ENCODE measurements at places on chromosomes 12 and 14.

DNA sequence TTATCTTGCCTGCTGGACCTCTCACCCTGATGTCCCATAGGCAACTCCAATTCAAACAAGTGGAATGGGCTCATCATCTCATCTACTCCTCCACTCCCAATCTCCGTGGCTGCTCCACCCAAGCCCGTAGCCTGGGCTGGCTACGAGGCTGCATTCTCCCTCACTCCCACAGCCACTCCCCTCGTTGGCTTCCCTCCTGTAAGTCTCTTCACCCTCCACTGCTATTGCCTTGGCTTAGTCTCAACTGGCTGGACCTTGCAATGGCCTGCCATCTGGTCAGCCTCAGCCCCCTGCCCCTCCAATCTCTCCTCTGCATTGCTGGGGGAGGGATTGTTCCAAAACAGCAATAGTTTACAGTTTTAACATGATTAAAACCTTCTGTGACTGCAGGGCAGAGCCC, 44.4 kb upstream of the PELI2 start:
- no peak for DNase-seq

DNA sequence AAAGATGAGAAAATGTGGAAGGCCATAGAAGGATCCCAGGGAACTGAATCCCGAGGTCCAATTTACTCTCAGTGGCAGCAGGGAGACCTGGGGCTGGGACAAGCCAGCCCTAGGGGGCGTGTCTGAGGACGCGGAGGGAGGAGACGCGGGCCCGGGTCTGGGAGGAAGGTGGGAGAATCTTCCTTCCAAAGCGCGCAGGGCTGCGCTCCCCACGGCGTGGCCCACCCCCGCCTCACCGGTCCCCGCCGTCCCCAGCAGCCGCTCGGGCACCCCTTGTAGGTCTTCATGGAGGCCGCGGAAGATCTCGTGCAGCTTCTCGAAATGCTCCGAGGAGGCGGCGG, 323 bp downstream of the VTI1B start:
- DNase-seq, result peak; percentile 66

DNA sequence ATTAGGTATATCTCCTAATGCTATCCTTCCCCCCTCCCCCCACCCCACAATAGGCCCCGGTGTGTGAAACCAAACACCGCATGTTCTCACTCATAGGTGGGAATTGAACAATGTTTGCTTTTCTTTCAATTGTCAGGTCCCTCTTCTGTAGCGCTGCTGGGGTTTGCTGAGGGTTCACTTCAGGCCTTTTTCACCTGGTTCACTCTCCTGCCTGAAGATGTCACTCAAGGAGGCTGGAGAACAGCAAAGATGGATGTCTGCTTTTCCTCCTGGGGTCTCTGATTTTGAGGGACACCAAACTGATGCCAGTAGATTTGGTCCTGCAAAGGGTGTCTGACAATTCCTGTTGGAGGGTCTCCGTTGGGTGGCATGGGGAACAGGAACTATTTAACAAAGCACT, 35.8 kb downstream of the KLRK1 start:
- DNase-seq, result no peak

DNA sequence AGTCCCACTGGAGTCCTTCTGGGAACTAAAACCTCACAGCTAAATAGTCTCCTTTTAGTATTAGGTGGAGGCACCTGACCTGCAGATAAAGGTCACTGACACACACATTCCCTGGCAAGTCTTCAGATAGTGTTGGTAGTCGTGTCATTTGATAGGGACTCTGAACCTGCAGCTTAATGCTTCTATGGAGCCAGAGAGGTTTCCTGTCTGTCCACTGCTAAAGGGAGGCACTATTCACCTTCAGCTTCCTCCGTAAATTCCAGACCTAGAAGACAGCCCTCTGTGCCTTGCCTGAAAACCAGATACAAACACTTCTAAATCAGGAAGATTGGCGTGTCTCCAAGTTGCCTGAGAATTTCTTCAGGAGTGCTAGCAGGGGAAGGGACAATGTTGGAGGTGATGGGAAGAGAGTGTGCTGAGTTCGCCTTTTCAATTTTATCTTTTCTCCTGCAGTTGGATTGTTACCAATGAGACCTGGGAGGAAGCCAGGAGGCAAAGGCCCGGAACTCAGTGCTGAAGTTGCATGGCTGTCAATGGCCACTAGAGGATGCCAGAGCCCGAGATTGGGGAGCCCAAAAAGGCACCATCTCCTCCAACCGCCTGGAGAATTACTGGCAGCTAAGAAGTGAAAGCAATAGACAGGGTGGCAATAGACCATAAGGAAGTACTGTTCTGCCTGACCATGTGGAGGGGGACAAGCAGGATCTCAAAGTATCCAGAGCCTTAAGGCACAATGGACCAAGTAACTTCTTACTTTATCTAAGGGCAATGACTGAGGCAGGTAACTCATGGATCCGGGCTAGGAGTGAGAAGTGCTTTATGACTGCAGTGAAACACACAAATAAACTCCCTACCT, 81.6 kb upstream of the SCAF11 start:
- DNase-seq, result peak; percentile 64

GRCh38 chr12:113929312-113929989, 36.7 kb downstream of the RBM19 start:
- DNase-seq, result no peak

DNA sequence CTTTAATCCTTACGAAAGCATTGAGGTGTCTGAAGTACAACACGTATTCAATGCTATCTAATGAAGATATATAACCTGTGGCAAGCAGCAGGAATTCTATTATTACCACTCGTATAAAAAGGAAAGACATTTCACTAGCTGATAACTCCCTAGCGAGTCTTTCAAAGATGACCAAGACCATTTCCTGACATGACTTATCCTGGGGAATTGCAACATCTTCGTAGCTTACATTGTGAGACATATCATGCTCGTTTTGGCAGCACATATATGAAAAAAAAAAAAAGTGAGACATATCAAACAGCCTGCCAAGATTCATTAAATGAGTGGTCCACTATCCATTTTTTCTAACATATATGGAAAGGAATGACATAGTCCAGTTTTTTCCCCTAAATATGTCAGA, 337.0 kb downstream of the FSCB start:
- no peak for DNase-seq

DNA sequence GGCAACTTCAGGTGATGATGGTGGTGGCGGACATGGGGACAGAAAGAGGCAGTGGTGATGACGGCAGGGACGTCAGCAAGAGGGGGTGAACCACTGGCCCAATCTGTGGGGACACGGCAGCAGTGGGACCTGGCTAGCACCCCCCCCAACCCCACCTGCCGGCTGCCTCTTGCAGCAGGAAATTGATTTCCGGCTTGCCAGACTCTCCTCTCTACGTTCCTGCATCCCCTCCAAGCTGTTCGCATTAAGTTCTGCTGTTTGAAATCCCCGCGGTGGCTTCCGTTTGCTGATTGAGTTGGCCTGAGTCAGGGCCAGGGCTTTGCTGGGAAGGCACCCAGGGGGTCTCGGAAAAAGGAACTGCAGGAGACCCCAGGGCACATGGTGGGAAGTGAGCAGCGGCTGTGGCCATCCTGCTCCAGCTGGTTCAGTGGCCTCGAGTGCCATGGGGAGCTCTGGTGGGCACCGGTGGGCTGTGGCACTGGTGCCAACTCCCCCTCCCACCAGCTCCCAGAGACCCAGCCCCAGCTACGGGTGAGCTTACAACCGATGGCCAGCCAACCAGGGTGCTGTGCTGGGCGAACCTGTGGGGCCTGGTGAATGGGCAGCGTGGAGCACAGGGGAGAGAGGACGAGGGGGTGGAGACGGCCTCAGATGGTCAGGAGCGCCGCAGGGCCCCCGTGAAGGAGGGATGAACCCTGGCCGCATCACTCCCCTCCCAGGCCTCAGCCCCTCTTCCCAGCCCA, 14.6 kb upstream of the NUDT14 start:
- DNase-seq, result peak; percentile 69

DNA sequence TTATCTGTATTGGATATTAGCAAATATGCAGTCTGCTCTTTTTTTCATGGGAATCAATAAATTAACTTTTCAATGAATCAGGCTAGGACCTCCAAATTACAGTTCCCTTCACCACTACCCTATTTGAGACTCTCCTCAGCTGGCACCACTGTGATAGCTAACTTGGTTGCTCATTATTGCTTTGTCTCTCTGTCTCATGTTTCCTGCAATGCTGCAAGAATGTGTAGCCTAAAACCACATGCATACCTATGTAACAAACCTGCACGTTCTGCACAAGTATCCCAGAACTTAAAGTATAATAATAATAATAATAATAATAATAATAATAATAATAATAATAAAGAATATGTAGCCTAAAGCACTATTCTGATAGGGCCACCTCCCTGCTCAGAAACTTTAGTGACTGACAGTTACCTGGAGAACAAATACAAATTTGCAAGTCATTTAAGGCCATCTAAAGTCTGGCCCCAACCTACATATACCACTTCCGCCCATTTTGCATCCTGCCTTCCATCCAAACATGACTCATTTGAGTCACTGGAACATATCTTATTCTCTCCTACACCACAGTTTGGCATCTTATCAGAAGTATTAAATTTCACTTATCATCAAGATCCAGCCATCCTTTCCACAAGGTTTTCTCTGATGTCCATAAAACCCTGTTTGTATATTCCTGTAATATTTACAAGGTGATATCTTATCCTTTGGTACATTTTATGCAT, 215.1 kb downstream of the LRRK2 start:
- DNase-seq, result no peak

- no peak for DNase-seq
Observed at GRCh38 chr12:98280152-98280551, 235.2 kb upstream of the TMPO start.

- DNase-seq, result peak; percentile 89
Observed at GRCh38 chr14:89221109-89221810, 195.8 kb downstream of the FOXN3 start.

GRCh38 chr14:61179061-61179690, 102.0 kb downstream of the TMEM30B start:
- DNase-seq, result peak; percentile 59

- peak; percentile 78 for DNase-seq
Observed at GRCh38 chr12:66132408-66132807, 1.9 kb upstream of the LLPH start.

- DNase-seq, result no peak
Observed at GRCh38 chr12:24421759-24422158, 472.3 kb upstream of the SOX5 start.

Data from lung microvascular endothelial cell (primary cell).